Right ventricle myocardium inferior (tissue), 1 donor: ENCODE measurements at places on chromosomes 7 and 10. TPM values are rescaled to one million over a fixed set of nuclear protein-coding genes. Genes with fewer than 3 reads are reported as not detected.

The BTAF1 gene
- total RNA-seq: 10.4 TPM

The GPR85 gene
- 0.62 TPM for total RNA-seq

The PDSS1 gene
- total RNA-seq: 6.3 TPM

The ASIC3 gene
- 5.5 TPM for total RNA-seq

The PDLIM1 gene
- 273 TPM for total RNA-seq

The SPDYE5 gene
- not detected for total RNA-seq

The TET1 gene
- total RNA-seq: 3.1 TPM

The ATG9B gene
- total RNA-seq: not detected

The SPAG6 gene
- not detected for total RNA-seq

The TMEM213 gene
- total RNA-seq: not detected
